ENCODE measurements at places on chromosomes 6 and 20. TPM values are rescaled to one million over a fixed set of nuclear protein-coding genes. Genes with fewer than 3 reads are reported as not detected.

SYNDIG1 gene
- total RNA-seq, result not detected

BACH2 gene
- 10.8 TPM for total RNA-seq

DUSP15 gene
- total RNA-seq, result 0.45 TPM

BPIFB2 gene
- total RNA-seq, result not detected

TRIM10 gene
- 2.3 TPM for total RNA-seq

RSPO3 gene
- 8.5 TPM for total RNA-seq

GDAP1L1 gene
- not detected for total RNA-seq

RAET1E gene
- total RNA-seq, result not detected

VGLL2 gene
- not detected for total RNA-seq

OR2J3 gene
- total RNA-seq, result not detected

RAB44 gene
- total RNA-seq, result 2.5 TPM

PROKR2 gene
- not detected for total RNA-seq

TSPO2 gene
- not detected for total RNA-seq

HLA-DOA gene
- total RNA-seq, result 3.9 TPM

COL21A1 gene
- total RNA-seq, result not detected

MDFI gene
- total RNA-seq, result not detected

TUBB2B gene
- total RNA-seq, result not detected

ID4 gene
- 23.7 TPM for total RNA-seq

PRKN gene
- 8.1 TPM for total RNA-seq

POPDC3 gene
- not detected for total RNA-seq

CDSN gene
- not detected for total RNA-seq

MYH7B gene
- total RNA-seq, result 0.58 TPM

ZC2HC1B gene
- 1.8 TPM for total RNA-seq

TSBP1 gene
- not detected for total RNA-seq

FERMT1 gene
- 0.58 TPM for total RNA-seq

SLC22A16 gene
- not detected for total RNA-seq

CYP21A2 gene
- total RNA-seq, result not detected

HLA-DRB1 gene
- total RNA-seq, result 27.2 TPM

PSORS1C2 gene
- total RNA-seq, result not detected

PBOV1 gene
- total RNA-seq, result not detected

TFAP2D gene
- total RNA-seq, result not detected

CLDN20 gene
- total RNA-seq, result not detected

PSMB9 gene
- total RNA-seq, result 18.7 TPM

CFB gene
- 185 TPM for total RNA-seq

MKKS gene
- total RNA-seq, result 12.1 TPM

TBXT gene
- not detected for total RNA-seq

STK35 gene
- 20.2 TPM for total RNA-seq

C6orf58 gene
- total RNA-seq, result not detected

TREML1 gene
- total RNA-seq, result not detected

SEMG1 gene
- total RNA-seq, result not detected

FOXF2 gene
- 23.9 TPM for total RNA-seq

KCNQ2 gene
- not detected for total RNA-seq

BPIFB4 gene
- not detected for total RNA-seq

ARFGEF3 gene
- 13.4 TPM for total RNA-seq

MUCL3 gene
- 70.3 TPM for total RNA-seq

BTNL2 gene
- total RNA-seq, result not detected

GTSF1L gene
- total RNA-seq, result not detected

DEF6 gene
- 14.6 TPM for total RNA-seq

RGS17 gene
- 0.45 TPM for total RNA-seq

ALDH5A1 gene
- 6.8 TPM for total RNA-seq

COL20A1 gene
- not detected for total RNA-seq

C20orf144 gene
- not detected for total RNA-seq

HLA-DQB1 gene
- 4.5 TPM for total RNA-seq

RALY gene
- 61.0 TPM for total RNA-seq

STMND1 gene
- not detected for total RNA-seq

TCP11 gene
- total RNA-seq, result not detected

ANKEF1 gene
- total RNA-seq, result 0.58 TPM

RSPH4A gene
- 1.7 TPM for total RNA-seq

RCAN2 gene
- 19.1 TPM for total RNA-seq

Measured in stomach (tissue), 19 donors.